Ovary (tissue), 10 donors: ENCODE measurements at places on chromosomes 13 and 19.

GRCh38 chr19:5877882-5878281 lies 7.5 kb upstream of the FUT5 start:
- DNase-seq: no peak

GRCh38 chr13:35309706-35310105 lies 166.8 kb downstream of the MAB21L1 start:
- no peak for DNase-seq

GRCh38 chr19:11205939-11206570 lies 8.7 kb upstream of the KANK2 start:
- DNase-seq: no peak

DNA sequence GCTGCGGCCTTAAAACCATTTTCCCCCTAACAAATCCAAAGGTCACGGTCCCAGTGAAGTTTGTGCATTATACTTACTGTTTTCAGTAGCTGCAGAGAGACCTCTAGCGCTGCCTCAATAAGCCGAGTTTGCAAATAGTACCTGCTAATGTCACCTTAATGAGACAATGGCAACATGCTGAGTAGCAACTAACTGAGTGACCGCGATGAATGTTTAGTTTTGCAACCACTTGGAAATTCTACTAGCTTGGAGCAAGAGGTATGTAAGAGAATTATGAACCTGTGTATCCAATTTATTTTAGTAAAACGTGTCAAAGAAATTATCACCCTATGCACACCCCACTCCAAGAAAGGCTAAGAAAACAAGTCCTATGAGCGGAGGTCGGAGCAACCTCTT lies 1.2 kb downstream of the KPNA3 start:
- no peak for DNase-seq

DNA sequence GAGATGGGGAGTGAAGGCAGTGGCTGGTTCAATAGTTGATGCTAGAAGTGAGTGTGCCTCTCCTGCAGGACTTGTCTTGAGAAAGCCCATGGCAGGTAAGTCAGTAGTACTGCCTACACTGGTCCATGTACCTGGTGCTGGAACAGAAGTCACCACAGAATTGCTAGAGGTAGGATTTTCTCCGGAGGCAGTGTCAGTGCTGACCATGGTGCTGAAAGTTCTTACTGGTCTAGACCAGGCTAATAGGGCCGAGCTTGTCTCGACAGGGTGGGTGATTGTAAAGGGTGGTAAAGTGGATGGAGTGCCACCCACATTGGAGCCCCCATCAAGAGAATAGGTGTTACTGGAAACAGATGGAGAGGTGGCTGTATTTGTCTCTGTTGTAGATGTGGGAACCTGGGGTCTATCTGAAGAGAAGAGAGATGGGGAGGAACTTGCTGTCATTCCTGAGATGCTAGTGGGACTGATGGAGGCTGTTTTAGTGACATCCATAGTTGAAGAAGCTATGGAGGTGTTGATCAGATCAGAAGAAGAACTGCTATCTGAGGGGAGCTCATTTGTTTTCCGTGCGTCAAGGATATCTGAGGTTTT lies 36.6 kb downstream of the MUC16 start:
- no peak for DNase-seq
